ENCODE measurements at places on chromosomes 13 and 19.
A peak's percentile ranks its signal among the peaks of the same experiment; 100 is the strongest.

- DNase-seq: no peak
These were observed 56.6 kb downstream of the MRPL57 start for GRCh38 chr13:21233086-21233485.

DNA sequence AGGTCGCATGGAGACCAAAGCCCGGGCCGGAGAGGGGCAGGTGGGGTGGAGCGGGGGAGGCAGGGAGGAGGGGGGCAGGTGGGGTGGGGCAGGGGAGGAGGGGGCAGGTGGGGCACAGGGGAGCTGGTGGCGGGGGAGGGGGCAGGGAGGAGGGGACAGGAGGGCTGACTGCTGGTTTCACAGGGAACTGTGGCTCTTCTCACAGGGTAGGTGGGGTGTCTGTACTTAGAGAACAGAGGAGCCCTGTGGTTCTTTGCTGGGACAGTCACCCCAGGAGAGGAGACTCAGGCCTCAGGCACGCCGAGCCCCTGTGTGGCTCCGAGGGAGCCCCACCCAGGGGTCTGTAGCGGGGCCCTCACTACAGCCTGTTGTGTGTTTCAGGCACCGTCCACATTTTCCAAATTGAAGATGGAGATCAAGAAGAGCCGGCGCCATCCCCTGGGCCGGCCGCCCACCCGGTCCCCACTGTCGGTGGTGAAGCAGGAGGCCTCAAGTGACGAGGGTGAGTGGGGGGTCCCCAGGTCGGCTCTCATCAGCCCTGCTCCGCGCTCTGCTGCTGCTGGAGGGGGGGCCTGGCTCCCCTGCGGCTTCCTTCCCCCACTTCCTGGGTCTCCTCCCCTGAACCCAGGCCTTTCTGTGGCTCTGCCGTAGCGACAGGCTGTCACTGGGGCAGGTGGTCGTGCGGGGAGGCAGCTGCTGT lies 162.7 kb downstream of the KDM4B start:
- DNase-seq: peak; percentile 40

DNA sequence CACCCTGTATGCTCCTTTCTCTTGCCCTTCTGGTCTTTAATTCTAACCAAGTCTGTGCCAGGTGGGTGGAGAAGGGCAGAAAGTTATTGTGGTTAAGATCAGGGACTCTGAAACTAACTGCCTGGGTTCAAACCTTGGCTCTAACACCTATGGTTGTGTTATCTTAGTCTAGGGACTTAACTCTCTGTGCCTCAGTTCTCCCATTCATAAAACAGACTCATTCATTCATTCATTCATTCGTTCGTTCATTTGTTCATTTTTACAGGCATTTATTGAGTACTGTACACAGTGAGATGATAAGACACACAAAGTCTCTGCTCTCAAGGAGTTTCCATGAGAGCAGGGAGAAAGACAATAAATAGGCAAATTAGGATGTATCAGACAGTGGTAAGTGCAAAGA lies 30.1 kb downstream of the SOX21 start:
- no peak for DNase-seq

DNA sequence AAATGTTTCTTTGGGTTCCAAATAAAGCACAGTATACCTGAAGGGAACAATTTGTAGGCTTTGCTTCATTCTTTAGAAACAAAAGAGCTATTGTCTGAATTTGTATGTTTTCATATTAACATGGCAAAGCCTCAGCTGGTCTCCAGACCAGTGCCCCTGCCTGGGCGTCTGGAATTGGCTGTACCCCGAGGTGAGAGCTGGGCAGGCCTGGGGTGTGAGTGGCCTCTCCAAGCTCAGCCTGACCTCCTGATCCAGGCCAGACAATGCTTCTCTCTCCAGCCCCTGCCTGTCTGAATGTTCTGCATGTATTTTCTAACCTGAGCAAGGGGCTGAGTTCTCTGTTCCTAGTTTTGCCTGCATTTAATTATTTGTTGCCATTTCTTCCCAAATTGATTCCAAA lies 66.3 kb upstream of the MCF2L start:
- no peak for DNase-seq

DNA sequence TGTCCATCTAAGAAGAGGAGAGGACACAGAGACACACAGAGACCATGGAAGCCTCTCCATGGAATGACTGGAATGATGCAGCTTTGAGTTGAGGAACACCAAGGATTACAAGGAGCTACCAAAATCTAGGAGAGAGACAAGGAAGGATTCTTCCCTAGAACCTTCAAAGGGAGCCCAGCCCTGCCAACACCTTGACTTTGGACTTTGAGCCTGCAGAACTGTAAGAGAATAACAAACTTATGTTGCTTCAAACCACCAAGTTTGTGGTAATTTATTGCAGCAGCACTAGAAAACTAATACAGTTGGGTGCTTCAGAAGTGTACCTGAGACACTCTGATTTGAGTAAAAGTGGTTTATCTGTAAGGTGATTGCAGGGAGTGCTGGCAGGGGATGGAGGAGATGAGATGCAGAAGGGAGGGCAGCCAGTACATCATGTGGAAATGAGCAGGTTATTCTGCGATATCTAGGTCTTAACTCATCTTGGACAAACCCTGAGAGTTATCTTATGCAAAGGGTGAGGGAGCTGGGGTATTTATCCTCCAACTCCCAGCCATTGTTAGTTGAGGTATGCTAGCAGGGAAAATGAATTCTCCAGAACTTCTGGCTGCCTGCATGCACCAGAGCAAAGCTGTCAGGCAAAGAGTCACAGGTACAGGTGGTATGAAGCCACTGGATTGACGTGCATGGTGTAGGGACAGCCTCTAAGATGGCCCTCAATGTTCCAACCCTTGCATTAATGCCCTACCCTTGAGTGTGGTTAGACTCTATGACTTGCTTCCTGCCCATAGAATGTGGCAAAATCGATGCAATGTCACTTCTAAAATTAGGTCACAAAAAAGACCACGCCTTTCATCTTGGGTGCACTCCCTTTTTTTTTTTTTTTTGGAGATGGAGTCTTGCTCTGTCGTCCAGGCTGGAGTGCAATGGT lies 31.3 kb upstream of the ADGRL1 start:
- no peak for DNase-seq

GRCh38 chr13:112900226-112900600 lies 68.8 kb upstream of the MCF2L start:
- DNase-seq: no peak

- no peak for DNase-seq
These were observed 549.5 kb upstream of the ARGLU1 start for GRCh38 chr13:107117327-107118012.

- DNase-seq: no peak
These were observed 105.7 kb downstream of the KCTD15 start for GRCh38 chr19:33902395-33902794.

- DNase-seq: no peak
These were observed 273.0 kb downstream of the SHISA2 start for GRCh38 chr13:25778808-25779305.

DNA sequence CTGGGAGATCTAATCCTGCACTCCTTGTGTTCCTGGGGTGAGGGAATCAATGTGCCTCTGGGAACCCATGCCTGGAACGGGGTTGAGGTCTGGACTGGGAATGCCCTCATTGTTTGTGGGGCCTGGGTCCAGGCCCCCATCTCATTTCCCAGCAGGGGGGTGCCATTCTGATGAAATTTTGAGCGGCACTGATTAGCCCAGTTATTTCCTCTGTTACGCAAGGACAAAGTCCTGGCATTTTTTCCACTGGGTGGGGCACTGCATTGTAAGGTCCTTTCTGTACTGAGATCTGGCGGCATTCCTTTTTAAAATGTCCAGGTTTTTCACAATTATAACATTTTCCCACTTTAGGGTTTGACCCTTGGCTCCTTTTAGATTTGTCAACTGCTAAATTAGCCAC lies 14.8 kb downstream of the FPR3 start:
- DNase-seq: no peak

- peak; percentile 72 for DNase-seq
These were observed at the start of gene S1PR2 for GRCh38 chr19:10230861-10231611. S1PR2 (minus strand) TSS chr19:10231331; CDS start chr19:10224905, 6,426 bp downstream.

- DNase-seq: no peak
These were observed 9.8 kb downstream of the ATP4B start for GRCh38 chr13:113648216-113648610.

- DNase-seq: no peak
These were observed 773 bp downstream of the LIM2 start for GRCh38 chr19:51386882-51387520.

DNA sequence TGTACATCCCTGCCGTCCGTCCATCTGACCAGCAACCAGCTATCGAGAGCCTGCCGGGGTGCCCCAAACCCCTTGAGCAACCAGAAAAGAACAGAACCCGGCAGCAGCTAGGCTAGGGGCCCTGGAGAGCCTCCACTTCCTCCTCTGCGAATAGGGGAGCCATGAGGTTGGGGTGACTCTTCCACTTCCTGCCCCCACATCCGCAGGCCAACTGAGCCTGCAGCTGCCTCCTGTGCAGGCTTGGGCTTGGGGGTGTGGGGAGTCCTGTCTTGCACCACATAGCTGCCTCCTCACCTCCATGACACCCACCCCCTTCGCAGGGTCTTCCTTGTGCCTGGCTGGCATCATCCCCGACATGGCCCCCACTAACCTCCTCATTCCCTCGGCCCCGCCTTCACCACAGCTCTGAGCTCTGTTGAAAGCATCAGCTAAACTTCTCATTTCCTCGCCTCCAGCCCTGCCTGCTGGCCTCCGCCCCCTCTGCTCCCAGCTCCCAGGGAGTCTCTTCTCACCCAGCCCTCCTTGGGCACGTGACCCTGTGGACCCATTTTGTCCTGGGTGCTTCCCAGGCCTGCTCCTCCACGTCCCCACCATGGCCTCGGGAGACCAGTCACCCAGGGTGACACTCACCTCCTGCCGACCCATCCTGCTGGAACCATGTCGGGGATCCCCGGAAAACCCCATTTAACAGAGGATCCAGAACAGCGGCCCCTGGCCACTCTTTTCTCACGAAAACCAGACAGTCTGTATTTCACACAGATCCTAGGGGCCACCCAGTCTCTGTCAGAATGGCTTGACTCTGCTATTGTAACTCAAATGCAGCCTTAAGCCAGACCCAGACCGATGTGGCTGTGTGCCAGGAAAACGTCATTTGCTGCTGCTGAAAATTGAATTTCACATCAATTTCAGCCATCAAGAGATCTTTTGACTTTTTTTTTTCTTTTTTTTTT lies 50.4 kb downstream of the MYO9B start:
- DNase-seq: peak; percentile 58

DNA sequence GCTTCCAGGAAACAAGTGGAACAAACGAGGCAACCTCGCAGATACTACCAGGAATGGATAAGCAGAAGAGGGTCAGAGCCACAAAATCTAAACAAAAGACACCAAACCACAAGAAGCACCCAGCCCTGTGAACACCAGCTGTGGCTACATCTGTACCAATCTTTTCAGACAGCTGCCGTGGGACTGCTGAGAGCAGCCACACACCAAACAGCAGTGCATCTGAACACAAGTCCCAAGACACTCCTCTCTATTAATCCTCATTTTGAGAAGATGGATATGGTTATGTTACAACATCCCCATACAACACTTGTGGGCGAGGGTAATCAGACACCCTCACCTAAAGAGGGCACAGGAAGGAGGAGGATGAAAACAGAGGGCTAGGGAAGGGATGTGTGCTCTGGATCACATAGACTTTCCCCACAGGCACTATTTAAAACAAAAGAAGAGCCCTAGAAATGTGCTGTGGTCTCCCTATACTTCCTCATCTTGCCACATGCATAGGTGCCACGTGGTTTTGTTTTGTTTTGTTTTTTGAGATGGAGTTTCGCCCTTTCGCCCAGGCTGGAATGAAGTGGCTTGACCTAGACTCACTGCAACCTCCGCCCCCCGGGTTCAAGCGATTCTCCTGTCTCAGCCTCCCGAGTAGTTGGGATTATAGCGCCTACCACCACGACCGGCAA lies 41.6 kb upstream of the ZNF14 start:
- DNase-seq: no peak

DNA sequence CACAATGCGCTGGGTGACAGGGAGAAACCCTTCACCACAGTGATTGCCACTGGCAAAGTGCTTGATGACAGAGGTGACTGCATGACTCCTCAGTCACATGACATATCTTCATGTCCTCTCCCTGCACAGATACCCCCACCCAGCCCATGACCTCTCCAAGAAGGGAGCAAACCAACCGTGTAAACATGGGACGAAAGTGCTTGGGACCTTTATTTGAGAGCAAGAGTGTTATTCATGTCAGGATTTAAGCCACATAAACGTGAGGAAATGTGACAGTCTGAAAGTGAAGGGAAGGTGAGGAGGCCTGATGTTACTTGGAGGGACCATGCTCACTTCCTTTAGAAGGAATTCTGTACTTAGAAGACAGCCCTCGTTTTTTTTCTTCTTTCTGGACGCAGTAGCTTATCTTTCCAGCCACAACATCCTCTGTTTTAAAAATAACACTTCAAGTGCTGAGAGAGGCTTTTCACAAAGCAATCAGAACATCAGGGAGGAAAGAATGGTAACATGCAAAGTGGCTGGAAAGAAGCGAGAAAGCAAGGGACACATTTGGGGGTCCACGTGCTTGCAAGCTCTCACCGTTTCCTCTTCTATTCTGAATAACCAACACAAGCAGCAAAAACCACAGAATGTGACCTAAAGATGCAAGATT lies 35.6 kb downstream of the EPS15L1 start:
- DNase-seq: no peak

DNA sequence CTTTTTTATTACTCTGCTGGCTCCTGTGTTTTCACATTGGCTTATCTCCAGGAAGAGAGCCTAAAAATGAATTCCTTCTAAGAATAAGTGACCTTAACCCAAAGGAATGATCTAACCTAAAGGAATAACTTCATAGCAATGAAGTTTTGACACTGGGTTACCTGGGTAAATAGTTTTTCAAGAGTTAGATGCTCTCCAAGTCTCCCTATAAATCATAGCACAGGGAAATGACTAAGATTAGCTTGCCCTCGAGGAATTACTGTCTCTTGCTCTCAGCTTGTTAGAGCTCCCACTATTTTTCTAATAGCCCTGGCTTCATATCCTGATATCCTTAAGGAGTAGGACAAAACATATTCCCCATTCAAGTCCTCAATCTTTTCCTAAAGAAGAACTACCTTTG lies 66.3 kb downstream of the SPRY2 start:
- DNase-seq: no peak

DNA sequence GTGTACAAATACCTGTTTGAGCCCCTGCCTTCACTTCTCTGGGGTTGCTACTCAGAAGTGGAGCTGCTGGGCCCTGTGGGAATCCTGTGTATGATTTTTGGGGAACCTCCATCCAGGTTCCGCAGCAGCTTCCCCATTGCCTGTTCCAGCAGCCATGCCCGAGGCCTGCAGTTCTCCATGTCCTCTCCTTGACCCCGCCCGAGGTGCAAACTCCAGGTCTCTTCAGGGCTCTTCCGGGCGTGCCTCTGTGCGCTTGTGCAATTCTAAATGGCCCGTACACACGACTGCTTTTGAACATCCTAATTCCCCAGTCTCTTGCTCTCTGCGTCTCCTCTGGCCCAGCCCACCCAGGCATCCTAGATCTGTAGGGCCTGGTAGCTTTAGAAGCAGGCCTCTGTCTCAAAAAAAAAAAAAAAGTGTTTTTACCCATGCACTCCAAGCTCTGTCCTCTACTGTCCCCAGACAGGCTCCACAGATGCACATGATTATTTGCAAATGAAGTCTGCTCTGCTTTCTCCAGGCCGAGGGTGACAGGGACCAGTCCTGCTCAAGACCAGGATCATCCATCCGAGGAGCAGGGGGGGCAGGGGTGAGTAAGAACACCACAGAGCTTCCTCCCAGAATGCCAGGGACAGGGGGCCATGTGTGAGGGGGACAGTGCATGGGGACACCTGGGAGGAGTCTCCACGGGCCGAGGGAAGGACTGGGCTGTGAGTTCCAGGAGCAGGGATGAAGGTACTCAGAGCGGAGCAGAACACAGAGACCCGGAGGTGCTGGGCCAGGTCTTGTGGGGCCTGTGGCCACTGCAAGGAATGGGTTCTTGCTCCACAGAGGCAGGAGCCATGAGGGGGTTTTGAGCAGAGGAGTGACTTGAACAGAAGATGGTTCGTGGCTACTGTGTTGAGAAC lies 51.7 kb downstream of the SLC7A9 start:
- DNase-seq: no peak
